ENCODE measurements at places on chromosomes 7 and 10. TPM values are rescaled to one million over a fixed set of nuclear protein-coding genes. Genes with fewer than 3 reads are reported as not detected.

The ACBD7 gene
- total RNA-seq, result 8.1 TPM

The ATOH7 gene
- 0.94 TPM for total RNA-seq

The CLDN4 gene
- total RNA-seq, result 0.63 TPM

The ANLN gene
- total RNA-seq, result 23.5 TPM

The ZNF467 gene
- 1.3 TPM for total RNA-seq

The ZCWPW1 gene
- 2.2 TPM for total RNA-seq

The GDF2 gene
- not detected for total RNA-seq

The TLX1 gene
- total RNA-seq, result not detected

The DPYSL4 gene
- total RNA-seq, result 69.5 TPM

The EVX1 gene
- not detected for total RNA-seq

The ABI1 gene
- 60.1 TPM for total RNA-seq

The C10orf120 gene
- not detected for total RNA-seq

The PLCE1 gene
- total RNA-seq, result 18.2 TPM

The GPRIN2 gene
- 36.6 TPM for total RNA-seq

The ADAM22 gene
- total RNA-seq, result 121 TPM

The ECHDC3 gene
- total RNA-seq, result 3.1 TPM

The ANK3 gene
- total RNA-seq, result 552 TPM

The PAXIP1 gene
- 23.2 TPM for total RNA-seq
